Ureter (tissue), 1 donor: ENCODE measurements at places on chromosomes 2 and 18. TPM values are rescaled to one million over a fixed set of nuclear protein-coding genes. Genes with fewer than 3 reads are reported as not detected.

GRCh38 chr2:234887195-234887594, 64.6 kb upstream of the SH3BP4 start:
- no peak for DNase-seq

GRCh38 chr2:71685941-71686611, 232.7 kb downstream of the DYSF start:
- DNase-seq: no peak

The ARL4C gene
- 24.4 TPM for total RNA-seq

GRCh38 chr18:45566025-45566740, 49.1 kb upstream of the SLC14A2 start:
- peak; percentile 51 for DNase-seq

DNA sequence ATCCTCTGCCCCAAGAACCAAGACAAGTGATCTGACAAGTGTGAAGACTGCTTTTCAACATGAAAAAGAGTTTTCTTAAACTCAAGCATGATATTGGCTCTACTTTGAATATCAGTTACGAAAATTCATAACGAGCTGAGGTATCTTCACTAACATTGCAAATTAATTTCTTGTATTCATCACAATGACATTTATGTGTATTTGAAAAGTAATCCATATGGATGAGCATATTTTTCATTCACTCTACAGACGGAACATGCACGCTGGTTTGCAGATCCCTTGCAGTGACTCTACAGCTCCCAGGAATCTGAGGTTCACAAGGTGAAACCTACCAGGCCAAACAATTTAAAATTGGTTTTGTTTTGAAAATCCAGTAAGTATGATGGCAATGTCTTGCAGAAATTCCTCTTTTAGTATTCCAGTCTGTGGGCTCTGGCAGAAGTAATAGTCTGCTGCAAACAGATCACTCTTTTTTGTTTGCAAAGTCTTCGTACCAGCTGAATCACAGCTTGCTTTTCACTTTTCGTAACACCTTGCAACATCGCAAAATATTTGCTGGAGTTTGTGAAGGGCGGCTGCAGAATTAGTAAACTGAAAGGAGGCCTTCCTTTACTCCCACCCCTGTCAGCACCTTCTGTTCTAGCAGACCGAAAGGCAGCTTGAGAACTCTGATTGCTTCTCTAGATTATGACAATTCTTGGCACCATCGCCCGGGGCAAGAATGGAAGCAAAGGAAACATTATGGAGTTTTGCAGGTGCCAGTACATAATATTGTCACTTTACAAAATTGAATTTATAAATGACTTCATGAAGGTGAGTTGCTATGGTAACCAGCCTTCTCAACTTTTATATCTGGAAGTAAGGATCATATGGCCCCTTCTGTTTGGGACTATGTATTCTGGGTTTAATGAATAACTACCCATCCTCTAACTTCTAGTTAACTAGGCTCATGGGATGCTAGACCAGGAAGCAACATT, 168.7 kb downstream of the TMEM247 start:
- no peak for DNase-seq

The PRSS56 gene
- total RNA-seq: not detected

The LCT gene
- total RNA-seq: not detected

The SALL3 gene
- 0.44 TPM for total RNA-seq

DNA sequence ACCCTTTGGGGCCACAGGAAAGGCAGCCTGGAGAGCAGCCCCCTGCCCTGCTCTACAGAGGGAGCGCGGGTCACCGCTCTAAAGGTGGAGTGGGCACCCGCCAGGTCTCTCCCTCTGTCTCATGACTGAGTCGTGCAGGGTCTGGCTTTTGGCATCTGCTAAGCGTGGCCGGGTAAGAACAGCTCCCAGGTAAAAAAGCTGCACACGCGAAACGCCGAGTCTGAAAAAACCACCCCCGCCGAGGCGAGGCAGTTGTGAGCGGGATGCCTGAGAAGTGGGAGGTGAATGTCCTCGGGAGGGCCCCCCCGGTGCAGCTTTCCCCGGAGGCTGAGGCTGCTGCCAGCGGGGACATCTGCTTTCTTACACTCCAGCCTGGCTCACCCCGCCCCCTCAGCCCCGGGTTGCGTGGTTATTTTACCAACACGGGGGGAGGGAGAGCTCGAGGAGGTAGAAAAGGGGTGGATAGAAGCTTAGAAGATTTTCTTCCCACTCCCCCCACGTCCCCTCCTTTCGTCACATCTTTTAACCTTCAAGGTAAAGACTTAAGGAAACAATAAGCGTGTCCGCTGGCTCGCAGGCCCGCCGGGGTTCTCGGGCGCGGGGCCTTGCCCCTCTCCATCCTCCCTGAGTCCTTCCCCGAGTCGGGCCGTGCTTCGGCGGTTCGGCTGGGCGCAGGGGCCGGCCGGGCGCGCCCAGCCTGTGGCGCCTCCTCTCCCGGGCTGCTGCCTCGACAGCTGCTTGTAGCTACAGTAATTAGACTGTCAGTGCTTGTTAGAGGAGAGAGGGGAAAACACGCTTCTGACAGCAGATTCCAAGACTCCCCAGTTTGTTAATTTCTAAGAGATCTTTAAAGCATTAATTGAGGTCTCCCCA, 70.6 kb upstream of the PSMD14 start:
- DNase-seq: peak; percentile 52

DNA sequence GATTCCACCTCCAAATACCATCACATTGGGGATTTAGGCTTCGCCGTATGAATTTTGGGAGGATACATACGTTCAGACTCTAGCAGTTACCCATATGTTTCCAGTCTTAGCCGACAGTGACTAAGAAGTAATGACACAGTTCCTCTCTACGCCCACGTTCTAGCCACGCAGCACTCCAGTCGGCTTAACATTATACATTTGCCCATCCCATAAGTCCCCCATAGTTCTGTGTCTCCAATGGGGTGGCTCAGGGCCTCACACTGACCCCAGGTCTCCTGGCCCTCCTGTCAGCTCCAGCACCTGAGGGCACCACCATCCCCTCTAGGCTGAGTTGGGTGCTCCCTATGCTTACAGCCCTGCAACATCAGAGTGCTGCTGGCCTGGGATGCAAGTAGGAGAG, 18.4 kb upstream of the CNDP2 start:
- DNase-seq: peak; percentile 17

DNA sequence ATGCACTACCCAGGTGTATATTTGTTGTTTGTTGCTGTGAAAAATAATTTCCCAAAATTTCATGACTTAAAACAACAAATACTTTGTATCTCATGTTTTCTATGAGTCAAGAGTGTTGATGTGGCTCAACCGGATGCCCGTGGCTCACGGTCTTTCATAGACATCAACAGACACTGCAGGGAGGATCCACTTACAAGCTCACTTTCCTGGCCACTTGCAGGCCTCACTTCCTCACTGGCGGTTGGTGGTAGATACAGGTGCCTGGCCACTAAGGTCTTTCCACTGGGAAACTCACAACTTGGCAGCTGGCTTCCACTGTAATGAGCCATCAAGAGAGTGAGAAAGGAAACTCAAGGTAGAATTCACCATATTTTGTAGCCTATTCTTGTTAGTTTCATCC, 662.9 kb downstream of the IRS1 start:
- no peak for DNase-seq

- no peak for DNase-seq
Measured at GRCh38 chr2:62309465-62310091, 113.7 kb downstream of the B3GNT2 start.

The TBR1 gene
- not detected for total RNA-seq

DNA sequence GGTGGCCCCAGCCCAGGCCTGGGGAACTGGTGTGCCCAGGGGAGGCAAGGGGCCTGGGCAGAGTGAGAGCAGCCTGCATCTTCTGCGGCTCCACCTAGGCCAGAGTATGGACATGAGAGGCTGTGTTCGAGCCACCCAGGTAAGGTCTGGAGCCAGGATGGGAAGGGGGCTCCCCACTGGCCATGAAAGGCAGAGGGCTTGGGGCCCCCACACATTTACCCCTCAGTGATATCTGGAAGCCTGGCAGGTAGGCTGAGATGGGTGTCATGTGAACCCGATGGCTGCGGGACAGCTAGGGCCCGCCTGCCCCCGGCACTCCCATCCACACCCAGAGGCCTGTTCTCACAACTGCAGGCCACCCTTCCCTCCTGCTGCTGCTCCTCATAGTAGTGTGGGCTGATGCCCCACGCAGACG, 13.2 kb downstream of the ADRA2B start:
- DNase-seq: peak; percentile 33

The COLEC12 gene
- total RNA-seq: 10.2 TPM

GRCh38 chr18:70415823-70416488, 127.1 kb downstream of the SOCS6 start:
- DNase-seq: no peak

The WDR12 gene
- 58.8 TPM for total RNA-seq
